Endodermal cell (in vitro differentiated cells): ENCODE measurements at places on chromosomes 1 and 21. TPM values are rescaled to one million over a fixed set of nuclear protein-coding genes. Genes with fewer than 3 reads are reported as not detected.

GRCh38 chr21:23951251-23951650 is 1656.0 kb downstream of the MRPL39 start:
- H3K36me3 ChIP-seq, result no peaks in the 10 kb centered on the region
- no peak for DNase-seq
- H3K27me3 ChIP-seq, result no peaks in the 10 kb centered on the region
- H3K4me3 ChIP-seq, result no peak overlapping the region
- no peaks in the 10 kb centered on the region for H3K4me1 ChIP-seq

DNA sequence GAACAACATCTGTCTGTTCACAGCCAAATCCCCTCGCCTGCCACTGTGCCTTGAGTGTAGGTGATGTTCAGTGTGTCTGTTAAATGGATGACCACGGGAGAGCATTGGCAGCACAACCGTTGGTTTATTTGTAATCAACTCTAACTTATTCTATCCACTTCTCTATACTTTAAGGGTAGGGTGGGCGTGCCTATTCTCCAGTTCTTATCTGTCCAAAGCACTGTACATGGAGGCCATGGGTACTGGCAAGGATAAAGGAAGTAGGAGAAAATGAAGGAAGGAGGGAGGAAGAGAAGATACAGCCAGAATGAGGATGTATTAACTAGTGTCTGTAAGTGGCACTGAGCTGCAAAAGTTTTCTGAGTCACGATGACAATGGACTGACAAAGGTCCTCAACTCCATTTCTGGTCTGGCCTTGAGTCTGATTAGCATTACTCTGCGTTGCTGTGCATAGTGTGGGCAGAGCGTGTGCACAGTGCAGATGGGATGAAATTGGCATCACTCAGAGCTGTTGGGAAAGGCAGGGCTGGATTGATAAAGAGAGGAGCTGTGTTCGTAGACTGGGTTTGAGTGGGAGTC is 7.1 kb downstream of the RHOU start:
- no peaks in the 10 kb centered on the region for H3K4me1 ChIP-seq
- no peak overlapping the region for H3K27ac ChIP-seq
- peak; percentile 7 for DNase-seq
- no peaks in the 10 kb centered on the region for H3K36me3 ChIP-seq
- H3K4me3 ChIP-seq, result no peak overlapping the region

DNA sequence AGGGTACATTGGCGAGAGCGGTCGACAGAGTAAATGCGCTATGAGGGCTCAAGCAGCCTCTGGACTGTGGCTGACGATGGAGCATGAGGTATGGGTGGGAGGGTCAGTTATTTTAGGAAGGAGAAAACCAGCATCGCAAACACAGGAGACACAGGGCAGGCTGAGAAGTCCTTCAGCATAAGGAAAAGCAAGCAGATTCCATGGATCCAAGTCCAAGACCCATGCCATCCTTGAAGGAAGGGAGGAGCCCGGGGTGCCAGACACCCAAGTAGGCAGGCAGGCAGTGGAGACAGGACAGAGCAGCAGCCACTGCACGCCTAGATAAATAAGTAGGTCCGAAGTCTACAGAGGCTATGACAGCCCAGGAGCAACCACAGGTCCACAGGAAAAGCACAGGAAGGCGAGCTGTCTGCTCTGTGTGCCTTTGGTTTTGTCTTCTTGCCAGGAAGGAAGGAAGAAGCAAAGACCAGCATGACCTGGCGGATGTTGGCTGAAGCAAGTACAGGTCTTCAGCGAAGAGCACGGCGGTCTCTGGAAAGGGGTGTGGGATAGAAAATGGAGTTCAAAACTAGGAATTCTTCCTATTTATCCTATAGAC is 76.4 kb upstream of the SLC45A1 start:
- no peak overlapping the region for H3K4me3 ChIP-seq
- no peak for DNase-seq
- no peaks in the 10 kb centered on the region for H3K27me3 ChIP-seq
- H3K27ac ChIP-seq, result no peak overlapping the region
- no peaks in the 10 kb centered on the region for H3K36me3 ChIP-seq

- no peaks in the 10 kb centered on the region for H3K4me1 ChIP-seq
- DNase-seq, result no peak
- H3K4me3 ChIP-seq, result no peak overlapping the region
- H3K36me3 ChIP-seq, result peaks cover 45% of the 10 kb centered on the region
- H3K27me3 ChIP-seq, result no peaks in the 10 kb centered on the region
These were observed 15.8 kb downstream of the ODF2L start for GRCh38 chr1:86380257-86380861.

- no peaks in the 10 kb centered on the region for H3K27me3 ChIP-seq
- no peaks in the 10 kb centered on the region for H3K4me1 ChIP-seq
- no peak for DNase-seq
- no peak overlapping the region for H3K27ac ChIP-seq
- no peak overlapping the region for H3K4me3 ChIP-seq
These were observed 173.2 kb downstream of the ROR1 start for GRCh38 chr1:63946866-63947491.

DNA sequence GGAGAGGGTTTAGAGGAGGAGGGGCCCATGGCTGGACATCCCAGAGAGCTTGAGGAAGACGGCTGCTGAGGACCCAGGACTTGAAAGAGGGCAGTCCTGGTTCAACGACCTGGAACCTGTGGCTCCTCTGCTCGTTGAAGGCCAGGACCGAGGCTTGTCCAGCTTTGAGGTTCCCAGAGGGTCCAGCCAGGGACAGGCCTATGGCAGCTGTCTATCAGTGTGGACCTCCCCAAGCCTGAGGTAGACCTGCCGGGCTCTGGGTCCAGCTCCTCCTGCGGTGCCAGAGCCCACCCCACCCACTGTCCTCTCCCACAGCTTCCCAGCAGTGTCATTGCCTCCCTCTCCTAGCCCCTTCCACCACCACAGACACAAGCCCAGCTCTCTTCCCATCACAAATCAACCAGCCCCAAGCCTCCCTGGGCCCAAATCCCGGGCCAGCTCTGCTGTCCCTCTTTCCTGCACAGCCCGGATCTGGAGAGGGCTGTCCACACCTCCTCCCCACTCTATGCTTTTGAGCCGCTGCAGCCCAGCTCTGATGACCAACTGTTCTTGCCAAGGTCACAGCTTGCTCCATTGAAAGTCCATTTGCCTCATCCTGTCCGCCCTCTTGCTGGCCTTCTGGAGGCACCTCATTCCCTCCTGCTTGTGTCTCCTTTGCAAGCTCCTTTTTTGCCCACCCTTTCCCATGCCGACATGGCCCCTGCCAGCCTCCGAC is 48.7 kb upstream of the EDN2 start:
- H3K4me1 ChIP-seq, result no peaks in the 10 kb centered on the region
- H3K4me3 ChIP-seq, result no peak overlapping the region
- no peaks in the 10 kb centered on the region for H3K27me3 ChIP-seq
- H3K36me3 ChIP-seq, result no peaks in the 10 kb centered on the region
- no peak for DNase-seq
- no peak overlapping the region for H3K27ac ChIP-seq

DNA sequence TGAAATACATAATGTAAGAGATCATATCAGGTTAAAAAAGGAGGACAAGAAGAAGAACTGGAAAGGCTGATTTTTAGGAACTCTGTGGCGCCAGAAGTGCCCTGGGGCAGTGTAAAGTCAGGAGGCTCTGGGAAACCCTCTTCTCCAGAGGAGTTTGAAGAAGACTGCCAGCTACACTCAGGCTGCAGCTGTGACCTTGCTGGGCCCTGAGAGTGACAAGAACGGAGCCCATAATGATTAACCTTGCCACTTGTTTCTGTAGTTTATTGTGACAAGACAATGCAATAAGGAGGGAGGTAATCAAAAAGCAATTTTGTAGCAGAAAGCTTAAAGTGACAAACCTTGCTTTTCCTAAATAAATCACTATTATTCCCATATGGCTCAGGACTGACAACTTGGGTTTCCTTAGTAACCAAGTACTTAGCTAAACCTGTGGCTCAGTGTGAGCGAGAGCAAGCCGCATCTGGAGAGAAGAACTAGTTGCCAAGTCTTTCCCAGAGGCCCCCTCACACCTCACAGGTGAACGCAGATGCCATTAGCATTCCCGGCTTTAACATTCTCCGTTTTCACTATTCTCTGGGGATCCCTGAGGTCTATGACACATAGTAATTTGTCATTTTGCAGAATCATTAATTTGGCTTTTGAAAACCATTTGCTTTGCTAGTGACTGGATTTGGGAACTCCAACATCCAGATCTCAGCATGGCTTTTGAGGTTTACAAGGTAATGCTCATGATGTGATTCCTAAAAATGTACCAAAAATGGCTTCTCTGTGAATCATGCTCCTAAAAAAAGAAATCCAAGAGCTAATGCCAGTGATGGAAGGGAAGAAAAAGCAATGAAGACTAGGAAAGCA is 115.9 kb downstream of the OMA1 start:
- H3K4me1 ChIP-seq, result no peaks in the 10 kb centered on the region
- no peaks in the 10 kb centered on the region for H3K36me3 ChIP-seq

- no peak overlapping the region for H3K4me3 ChIP-seq
- no peaks in the 10 kb centered on the region for H3K4me1 ChIP-seq
- no peak overlapping the region for H3K27ac ChIP-seq
- H3K27me3 ChIP-seq, result no peaks in the 10 kb centered on the region
- DNase-seq, result no peak
- no peaks in the 10 kb centered on the region for H3K36me3 ChIP-seq
These were observed 212.3 kb upstream of the DPYD start for GRCh38 chr1:98133131-98133530.

GRCh38 chr1:64320470-64320869 is 117.0 kb downstream of the UBE2U start:
- H3K27ac ChIP-seq, result no peak overlapping the region
- H3K36me3 ChIP-seq, result no peaks in the 10 kb centered on the region
- H3K4me1 ChIP-seq, result no peaks in the 10 kb centered on the region
- H3K27me3 ChIP-seq, result no peaks in the 10 kb centered on the region
- no peak for DNase-seq
- no peak overlapping the region for H3K4me3 ChIP-seq

GRCh38 chr1:26317612-26318337 is at the start of gene CD52:
TSS of gene CD52 (plus strand) at chr1:26317958. CDS start at chr1:26318018, 60 bp downstream.
- no peak within 1 kb of the TSS for H3K4me3 ChIP-seq
- H3K27ac ChIP-seq, result no peak within 1 kb of the TSS
- no peaks in the 10 kb centered on the region for H3K36me3 ChIP-seq

DNA sequence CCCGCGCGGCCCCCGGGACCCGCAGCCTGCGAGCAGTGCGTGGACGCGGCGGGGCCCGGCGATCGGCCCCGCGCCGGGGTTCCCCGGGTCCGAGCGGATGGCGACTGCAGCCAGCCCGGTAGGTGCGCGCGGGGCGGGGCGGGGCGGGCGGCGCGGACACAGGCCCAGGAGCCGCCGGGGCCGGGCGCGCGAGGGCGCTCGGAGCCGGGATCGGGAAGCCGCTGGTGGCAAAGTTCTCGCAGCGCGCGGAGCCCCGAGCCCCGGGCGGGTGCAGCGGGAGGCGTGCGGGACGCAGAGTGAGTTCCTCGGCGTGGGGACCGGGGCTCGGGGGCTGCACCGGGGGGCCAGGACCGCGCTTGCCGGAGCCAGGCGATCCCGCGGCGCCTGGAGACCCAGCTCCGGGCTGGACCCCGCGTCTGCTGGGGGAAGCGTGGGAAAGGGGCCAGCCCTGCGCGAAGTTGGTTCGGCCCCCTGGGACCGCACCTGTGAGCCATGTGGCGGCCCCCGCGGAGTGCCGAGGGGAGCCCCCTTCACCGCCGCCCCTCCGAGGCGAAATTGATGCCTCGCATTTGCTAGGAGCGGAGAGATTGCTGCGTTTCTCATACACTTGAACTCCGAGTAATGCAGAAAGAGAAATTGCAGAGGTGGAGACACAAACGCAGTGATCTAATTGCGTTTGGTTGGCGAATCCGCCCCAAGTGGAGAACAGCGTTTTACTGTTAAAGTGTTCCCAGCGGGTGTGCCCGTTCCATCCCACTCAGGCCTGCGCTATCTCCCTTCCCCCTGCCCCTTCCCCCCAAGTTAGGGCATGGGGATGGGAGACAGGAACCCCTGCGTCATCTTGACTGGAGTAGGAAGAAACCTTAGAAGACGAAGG is 228.9 kb upstream of the TMEM51 start:
- H3K27me3 ChIP-seq, result peaks cover 27% of the 10 kb centered on the region
- H3K36me3 ChIP-seq, result no peaks in the 10 kb centered on the region
- peak overlapping the region; percentile 84 for H3K4me3 ChIP-seq
- peaks cover 10% of the 10 kb centered on the region for H3K4me1 ChIP-seq

- no peak overlapping the region for H3K27ac ChIP-seq
- peaks cover 5% of the 10 kb centered on the region for H3K27me3 ChIP-seq
- no peak overlapping the region for H3K4me3 ChIP-seq
- H3K36me3 ChIP-seq, result no peaks in the 10 kb centered on the region
These were observed 107.5 kb downstream of the CSMD2 start for GRCh38 chr1:34057347-34058130.

DNA sequence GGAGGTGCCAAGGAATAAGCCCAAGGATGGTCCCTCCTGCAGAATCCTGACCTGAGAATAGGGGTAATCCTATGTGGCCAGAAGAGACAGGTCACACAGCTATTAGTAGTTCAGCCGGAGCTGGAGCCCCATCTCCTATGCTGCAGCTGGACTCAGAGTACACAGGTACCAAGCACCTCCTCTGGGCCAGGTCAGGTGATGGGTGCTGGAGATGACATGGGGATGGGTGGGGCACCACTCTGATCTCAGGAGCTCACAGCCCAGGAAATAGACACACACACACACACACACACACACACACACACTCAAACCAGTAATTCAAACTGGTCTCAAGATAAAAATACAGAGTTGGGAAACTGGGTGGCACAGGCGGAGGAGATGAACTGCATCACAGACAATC is 54.2 kb upstream of the SSBP3 start:
- no peak overlapping the region for H3K4me3 ChIP-seq
- H3K27me3 ChIP-seq, result no peaks in the 10 kb centered on the region
- H3K27ac ChIP-seq, result peak overlapping the region; percentile 36
- H3K36me3 ChIP-seq, result no peaks in the 10 kb centered on the region
- no peak for DNase-seq

DNA sequence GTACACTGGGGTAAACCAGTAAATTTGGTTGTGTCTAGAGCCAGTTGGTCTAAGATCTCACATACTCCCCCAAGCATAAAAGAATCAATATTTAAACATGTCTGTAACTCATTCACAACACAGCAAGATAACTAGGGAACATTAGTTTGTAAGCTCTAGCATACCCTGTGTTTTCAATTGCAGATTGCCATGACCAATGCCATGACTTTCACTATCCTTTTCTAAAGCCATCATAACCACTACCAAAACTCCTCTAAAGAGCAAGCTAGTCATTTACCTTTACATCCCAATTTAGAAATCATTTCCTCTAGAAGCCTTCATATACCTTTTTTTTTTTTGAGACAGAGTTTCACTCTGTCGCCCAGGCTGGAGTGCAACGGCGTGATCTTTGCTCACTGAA is 56.5 kb upstream of the PLA2G4A start:
- H3K4me3 ChIP-seq, result no peak overlapping the region
- peaks cover 6% of the 10 kb centered on the region for H3K4me1 ChIP-seq
- H3K27me3 ChIP-seq, result no peaks in the 10 kb centered on the region

GRCh38 chr21:38145104-38145503 is 111.7 kb upstream of the KCNJ15 start:
- no peak overlapping the region for H3K4me3 ChIP-seq
- H3K27ac ChIP-seq, result no peak overlapping the region
- no peak for DNase-seq
- H3K4me1 ChIP-seq, result peaks cover 12% of the 10 kb centered on the region

DNA sequence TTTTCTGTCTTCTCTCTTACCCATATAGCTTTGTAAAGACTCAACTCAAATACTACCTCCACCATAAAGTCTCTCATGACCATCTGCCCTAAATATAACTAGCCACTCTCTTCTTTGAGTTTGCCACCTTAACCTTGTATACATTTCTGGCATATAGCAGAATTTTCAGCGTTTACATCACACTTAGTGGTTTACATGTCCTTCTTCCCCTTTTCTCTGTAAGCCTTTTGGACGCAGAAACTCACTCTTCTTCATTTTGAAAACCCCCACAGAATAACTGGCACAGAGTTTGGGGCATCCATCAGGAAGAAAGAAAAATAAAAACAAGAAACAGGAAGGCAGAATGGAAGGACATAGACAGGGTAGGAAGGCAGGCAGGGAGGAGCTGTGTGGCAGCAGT is 131.8 kb upstream of the DUSP10 start:
- no peak overlapping the region for H3K4me3 ChIP-seq
- H3K4me1 ChIP-seq, result peaks cover 7% of the 10 kb centered on the region
- no peak overlapping the region for H3K27ac ChIP-seq
- H3K27me3 ChIP-seq, result no peaks in the 10 kb centered on the region

DNASE2B gene
- total RNA-seq, result not detected in 3 replicates

SPRR3 gene
- 0.27 TPM in 1 of 2 replicates, not detected in the other for total RNA-seq
